ENCODE measurements at places on chromosomes 2 and 18.

DNA sequence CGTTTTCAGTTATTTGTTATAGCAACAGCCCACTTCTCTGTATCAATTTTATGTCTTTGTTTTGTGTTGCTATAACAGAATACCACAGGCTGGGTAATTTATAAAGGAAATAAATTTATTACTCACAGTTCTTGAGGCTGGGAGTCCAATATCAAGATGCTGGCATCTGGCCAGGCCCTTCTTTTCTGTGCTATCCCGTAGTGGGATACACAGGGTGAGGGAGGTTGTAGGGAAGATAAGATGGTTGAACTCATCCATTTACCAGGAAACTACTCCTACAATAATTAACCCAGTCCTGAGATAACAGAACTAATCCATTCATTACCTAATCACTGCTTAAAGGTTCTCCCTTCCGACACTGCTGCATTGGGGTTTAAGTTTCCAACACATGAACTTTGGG, 220.7 kb downstream of the TPGS2 start:
- no peak for DNase-seq

- DNase-seq = no peak
Observed at GRCh38 chr2:163554864-163555263, 180.9 kb downstream of the FIGN start.

- no peak for DNase-seq
Observed at GRCh38 chr18:35786365-35787042, 186.0 kb upstream of the RMP24 start.

GRCh38 chr18:37309059-37309458, 256.5 kb downstream of the CELF4 start:
- DNase-seq = no peak

GRCh38 chr2:196131949-196132925, 39.1 kb downstream of the STK17B start:
- DNase-seq = no peak

DNA sequence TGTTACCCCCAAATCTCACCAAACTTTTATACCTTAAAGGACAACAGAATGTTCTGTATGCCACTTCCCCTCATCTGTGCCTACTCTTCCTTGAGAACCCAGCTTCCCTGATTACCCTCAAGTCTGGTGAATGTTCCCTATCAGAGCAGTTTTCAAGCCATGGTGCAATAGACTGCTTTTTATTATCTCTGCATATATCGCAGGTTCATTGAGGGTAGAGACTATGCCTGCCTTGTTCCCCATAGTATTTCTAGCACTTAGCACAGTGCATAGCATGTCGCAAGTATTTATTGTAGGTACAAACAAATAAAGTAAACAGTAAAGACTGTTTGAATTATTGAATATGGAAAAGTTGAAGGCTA, 146.6 kb downstream of the HAUS1 start:
- no peak for DNase-seq

DNA sequence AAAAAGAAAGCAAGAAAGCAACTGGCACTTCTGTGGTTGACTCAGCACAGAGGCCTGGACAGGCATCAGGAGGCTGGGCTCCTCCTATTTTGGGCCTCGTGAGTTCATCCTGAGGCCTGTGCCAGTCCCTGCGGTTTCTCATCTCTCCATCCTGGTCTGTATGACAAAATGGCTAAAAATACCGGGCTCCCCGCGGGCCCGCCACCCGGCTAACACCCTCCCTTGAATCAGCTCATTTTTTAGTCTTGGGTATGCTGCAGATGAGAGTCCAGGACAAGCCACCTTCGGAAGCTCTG, 62.3 kb upstream of the YWHAQ start:
- peak; percentile 75 for DNase-seq

DNA sequence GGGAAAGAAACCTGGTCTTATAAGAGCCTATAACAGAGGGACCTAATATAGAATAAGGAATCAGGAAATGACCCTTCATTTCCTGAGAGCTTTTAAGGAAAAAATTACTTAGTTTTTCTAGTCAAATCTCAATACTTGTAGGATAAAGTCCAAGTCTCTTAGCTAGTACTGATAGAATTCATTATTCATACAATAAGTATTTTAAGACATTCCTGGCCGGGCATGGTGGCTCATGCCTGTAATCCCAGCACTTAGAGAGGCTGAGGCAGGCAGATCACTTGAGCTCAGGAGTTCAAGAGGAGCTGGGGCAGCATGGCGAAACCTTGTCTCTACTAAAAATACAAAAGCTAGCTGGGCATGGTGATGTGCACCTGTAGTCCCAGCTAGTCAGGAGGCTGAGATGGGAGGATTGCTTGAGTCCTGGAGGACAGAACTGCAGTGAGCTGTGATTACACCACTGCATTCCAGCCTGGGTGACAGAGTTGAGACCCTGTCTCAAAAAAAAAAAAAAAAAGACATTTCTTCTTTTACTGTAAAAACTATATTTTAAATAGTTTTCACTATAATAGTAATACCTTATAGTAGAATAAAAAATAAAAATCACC, 3.2 kb downstream of the RAB3GAP1 start:
- DNase-seq = no peak
